Vagina (tissue), 2 donors: ENCODE measurements at places on chromosomes 3 and 15.

DNA sequence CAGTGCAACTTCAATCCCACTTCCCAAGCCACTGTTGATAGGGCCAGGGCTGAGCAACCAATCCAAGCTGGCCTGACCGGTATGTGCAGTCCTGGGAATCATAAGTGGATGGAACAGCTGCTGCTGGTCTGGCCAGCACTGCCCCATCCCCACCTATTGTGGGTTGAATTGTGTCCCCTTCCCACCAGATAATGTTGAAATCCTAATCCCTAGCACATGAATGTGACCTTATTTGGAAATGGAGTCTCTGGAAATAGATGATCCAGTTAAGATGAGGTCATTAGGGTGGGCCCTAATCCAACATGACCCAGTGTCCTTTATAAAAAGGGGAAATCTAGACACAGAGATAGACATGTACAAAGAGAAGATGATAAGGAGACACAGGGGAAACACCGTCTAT lies 13.7 kb upstream of the PDIA5 start:
- no peak for DNase-seq

GRCh38 chr15:70339571-70340493 lies 242.1 kb upstream of the TLE3 start:
- peak; percentile 88 for DNase-seq

- no peak for DNase-seq
Observed at GRCh38 chr15:92457471-92458041, 63.9 kb downstream of the ST8SIA2 start.

GRCh38 chr3:148540851-148541250 lies 156.9 kb upstream of the AGTR1 start:
- no peak for DNase-seq

- DNase-seq = no peak
Observed at GRCh38 chr3:174331095-174331800, 527.9 kb upstream of the NAALADL2 start.

- DNase-seq = no peak
Observed at GRCh38 chr3:156478891-156479290, 76.0 kb downstream of the SSR3 start.

GRCh38 chr3:150787741-150788370 lies 24.9 kb upstream of the SIAH2 start:
- DNase-seq = no peak

DNA sequence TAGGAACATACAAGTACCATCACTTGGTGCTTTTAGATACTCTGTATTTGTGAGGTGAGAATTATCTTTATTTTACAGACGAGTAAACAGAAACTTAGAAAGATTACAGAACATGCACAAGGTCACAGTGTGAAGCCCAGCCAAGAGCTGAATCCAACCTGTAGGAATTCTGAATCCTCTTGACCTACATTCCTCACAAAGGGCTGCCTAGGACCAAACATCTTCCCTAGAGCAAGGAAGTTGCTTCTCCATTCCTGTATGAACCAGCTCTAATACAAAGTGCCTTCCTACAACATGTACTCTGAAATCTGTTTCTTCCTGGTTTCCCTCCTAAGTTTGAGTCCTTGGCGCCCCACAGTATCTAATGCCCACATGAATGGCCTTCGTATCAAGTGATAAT lies 2.9 kb downstream of the HDGFL3 start:
- no peak for DNase-seq

DNA sequence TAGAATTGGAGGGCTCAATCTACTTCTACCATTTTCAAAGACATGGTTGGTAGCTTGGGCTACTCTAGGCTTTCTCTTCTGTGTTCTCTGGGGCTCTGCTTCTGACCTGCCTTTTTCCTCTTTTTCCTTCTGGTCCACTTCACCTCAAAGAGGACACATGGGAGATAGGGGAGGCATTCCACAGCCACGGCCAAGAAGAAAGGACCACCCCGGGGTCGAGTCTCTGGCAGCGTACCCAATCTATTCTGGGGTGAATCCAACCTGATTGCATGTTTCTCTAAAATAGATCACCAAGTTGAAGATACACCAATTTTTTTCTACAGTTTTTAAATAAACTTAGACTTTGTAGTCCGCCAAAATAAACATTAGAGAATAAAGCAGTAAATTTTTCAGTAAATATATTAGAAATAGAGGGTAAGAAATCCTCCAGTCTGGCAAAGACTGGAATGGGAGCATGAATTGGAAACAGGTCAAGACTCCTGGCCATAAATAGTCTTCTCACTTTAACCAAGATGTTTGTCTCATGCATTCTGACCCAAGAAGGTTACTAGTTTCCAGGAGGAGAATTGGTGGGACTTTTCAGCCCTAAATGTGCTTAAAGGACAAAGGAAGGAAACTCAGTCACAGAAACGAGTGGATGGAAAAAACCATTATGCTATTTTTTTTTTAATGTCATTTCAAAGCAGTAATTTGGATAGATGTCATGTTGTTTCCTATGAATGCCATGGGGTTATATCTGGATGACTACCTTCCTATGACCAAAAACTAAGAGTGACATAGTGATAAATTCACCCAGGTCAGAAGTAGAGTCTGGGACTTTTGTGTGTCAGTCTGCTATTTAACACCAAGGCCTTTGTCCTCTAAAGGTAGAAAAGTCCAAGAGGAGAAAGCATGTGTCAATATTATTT lies 71.3 kb upstream of the PHLDB2 start:
- no peak for DNase-seq

GRCh38 chr15:60815321-60815720 lies 336.4 kb upstream of the ICE2 start:
- DNase-seq = no peak

DNA sequence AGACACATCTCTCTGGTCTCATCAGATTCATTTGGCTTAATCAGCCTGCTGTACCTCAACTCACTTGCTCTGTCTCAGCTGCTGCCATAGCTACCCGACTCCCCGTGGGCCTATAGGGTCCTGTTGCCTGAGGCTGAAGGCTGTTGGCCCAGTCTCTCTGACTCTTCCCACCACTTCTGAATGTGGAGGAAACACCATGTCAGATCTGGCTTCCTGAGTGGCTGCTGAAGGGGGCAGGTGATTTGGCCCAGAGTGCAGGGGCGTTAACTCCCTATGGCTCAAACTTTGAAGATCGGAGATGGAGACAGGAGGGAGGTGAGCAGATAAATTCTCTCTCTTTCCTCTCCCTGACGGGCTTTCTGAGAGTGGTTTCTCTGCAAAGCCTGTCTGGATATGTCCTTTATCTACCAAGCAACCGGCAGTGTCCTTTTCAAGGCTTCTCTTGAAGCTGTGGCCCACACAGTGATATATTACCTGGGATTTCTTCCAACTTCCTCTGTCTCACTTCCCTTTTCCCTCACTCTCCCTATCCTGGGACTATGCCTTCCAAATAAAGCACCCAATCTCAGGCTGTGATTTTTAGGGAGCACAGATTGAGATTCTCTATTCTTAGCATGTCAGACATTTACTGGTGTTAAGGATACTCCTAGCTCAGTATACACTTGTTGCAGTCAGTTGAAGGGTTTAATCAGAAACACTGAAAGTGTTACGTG lies 334.9 kb upstream of the TBC1D5 start:
- no peak for DNase-seq

DNA sequence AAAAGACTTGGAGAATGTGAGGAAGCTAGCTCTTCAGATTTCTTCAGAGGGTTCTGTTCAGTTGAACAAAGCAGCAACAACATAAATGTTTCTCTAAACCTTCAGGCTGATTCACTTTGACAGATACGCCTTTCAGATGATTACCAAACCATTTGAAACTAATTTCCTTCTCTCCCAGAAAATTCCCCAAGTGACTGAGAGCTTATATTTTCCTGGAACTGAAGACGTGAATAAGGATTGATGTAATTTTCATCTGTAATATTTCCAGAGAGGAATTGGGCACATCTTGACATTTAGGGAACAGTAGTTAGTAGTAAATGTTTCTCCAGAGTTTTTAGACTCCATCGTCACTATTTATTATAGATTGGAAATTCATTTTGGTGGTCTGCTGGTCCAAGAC lies 108.6 kb upstream of the AADACL2 start:
- DNase-seq = no peak

GRCh38 chr3:188031121-188031520 lies 122.8 kb upstream of the LPP start:
- no peak for DNase-seq

DNA sequence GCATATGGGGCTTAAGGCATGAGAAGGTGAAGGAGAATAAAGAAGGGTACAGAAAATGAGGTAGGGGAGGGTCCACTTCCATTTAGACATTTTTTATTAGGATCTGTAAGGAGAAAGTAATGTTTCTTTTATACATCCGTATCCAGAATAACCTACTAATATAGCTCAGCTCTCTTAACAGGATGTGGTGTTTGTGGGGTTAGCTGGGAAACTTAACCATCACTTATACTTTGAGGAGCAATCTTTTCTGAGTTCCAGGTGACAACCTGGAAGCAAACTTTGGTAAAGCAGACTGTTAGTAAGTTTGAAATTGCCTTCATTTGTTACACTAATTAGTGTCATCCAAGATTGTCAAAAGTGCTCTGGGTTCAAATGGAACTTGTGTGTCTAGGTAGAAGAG lies 36.6 kb downstream of the BUB1B start:
- no peak for DNase-seq

DNA sequence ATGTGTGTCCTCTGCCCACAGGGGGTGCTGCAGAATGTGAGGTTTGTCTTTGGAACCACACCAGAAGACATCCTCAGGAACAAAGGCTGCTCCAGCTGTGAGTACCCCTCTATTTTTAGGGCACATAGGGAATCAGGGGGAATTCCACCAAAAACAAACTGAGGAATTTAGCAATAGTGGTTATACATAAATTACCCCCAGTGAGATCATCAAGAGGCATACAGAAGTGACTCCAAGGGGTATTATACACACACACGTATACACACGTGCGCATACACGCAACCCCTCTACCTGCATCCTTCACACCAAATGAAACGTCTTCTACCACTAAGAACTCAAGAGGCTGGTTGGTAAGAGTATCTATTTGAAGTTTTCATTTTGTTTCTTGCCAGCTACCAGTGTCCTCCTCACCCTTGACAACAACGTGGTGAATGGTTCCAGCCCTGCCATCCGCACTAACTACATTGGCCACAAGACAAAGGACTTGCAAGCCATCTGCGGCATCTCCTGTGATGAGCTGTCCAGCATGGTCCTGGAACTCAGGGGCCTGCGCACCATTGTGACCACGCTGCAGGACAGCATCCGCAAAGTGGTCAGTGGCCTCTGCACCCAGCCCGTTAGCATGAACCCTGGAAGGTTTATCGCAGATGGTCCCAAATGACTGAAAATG lies 2.9 kb downstream of the THBS1 start:
- no peak for DNase-seq

- DNase-seq = no peak
Observed at GRCh38 chr3:53675942-53676341, 170.3 kb downstream of the CHDH start.

DNA sequence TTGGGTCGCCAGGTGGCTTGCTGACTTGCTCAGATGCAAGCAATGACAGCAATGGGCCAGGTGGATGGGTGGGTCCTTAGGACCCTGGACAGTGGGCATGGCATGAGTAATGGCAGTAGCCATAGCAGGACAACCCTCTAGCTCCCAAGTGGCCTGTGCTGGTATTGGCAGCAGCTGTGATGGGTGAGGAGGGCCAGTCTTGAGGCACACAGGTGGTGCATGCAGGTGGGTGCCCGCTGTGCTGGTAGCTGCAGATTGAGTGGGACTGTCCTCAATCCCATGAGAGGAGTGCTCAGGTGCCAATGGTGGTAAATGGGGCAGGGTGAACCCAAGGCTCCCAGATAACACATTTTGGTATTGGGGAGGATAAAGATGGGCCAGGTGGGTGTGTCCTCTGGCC lies 24.2 kb downstream of the AGBL1 start:
- no peak for DNase-seq

- DNase-seq = no peak
Observed at GRCh38 chr3:58624550-58624949, 42.0 kb downstream of the FAM3D start.

- DNase-seq = no peak
Observed at GRCh38 chr15:69443032-69443611, 9.5 kb upstream of the RPLP1 start.

- no peak for DNase-seq
Observed at GRCh38 chr15:50143255-50143860, 24.3 kb upstream of the ATP8B4 start.

GRCh38 chr3:108031895-108032294 lies 58.9 kb downstream of the CD47 start:
- no peak for DNase-seq

GRCh38 chr3:186096290-186096689 lies 12.6 kb downstream of the ETV5 start:
- DNase-seq = no peak

- DNase-seq = no peak
Observed at GRCh38 chr3:480070-480469, 283.5 kb downstream of the CHL1 start.
